NCI-H1092 (cell line): ENCODE measurements at places on chromosomes 6 and 20.

DNA sequence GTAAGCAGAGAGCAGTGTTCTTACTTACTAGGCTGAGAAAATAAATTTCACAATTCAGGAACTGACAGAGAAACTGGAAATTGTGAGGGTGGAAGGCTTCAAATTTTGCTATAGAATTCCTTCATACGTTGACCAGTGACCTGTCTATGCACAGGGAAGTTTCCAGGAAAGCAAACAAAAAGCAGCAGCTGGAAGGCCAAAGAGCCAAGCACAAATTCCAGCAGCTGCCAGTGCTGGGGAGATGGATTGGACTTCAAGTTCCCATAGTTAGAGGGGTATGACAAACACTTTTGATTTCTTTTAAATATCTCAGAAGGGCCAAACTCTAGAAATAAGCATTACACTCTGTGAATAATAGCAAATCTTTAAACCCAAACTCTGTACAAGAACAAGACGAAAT, 299.1 kb upstream of the KCNQ5 start:
- no peak for DNase-seq

DNA sequence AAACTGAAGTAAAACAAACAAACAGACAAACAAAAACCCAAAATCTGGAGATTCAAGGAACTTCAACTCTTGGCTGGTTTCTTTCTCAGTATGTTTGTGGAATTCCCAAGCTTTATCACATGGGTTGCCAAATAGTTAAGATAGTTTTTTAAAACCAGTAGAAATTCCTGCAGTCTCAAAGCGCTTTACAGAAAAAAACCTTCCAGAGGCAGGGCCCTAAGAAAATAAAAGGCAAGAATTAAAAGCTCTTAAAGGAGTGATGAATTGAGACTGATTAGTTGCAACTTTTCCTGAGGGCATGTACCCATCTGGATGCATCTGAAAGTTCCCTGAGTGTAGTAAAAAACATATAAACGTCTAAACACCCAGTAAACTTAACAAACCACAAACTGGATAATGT, 25.9 kb upstream of the PTCHD4 start:
- DNase-seq: no peak

- no peak for DNase-seq
Measured at GRCh38 chr20:35730583-35731468, 11.2 kb downstream of the RBM39 start.

- DNase-seq: no peak
Measured at GRCh38 chr6:84249724-84250123, 22.3 kb upstream of the CEP162 start.

- no peak for DNase-seq
Measured at GRCh38 chr6:6724539-6725467, 136.3 kb downstream of the LY86 start.

DNA sequence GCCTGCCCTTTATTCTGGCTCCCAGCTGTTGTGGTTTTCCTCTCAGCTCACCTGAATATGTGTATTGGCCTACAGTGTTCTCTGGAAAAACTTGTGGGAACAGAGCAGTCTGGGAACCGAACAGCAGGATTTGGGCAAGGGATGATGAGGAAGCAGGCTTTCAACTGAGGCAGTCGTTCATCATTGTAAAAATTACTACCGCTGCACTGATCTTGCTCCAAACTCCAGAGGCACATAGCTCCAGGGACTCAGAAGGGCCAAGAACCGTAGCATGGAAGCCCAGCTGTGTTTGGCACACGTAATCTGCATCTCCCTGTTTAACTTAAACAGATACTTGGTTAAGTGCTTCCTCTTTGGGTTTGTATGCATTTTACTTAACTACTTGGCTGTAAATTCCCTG, 48.3 kb upstream of the EEF1A1 start:
- DNase-seq: no peak

GRCh38 chr6:148548065-148548748, 198.6 kb upstream of the UST start:
- DNase-seq: no peak

DNA sequence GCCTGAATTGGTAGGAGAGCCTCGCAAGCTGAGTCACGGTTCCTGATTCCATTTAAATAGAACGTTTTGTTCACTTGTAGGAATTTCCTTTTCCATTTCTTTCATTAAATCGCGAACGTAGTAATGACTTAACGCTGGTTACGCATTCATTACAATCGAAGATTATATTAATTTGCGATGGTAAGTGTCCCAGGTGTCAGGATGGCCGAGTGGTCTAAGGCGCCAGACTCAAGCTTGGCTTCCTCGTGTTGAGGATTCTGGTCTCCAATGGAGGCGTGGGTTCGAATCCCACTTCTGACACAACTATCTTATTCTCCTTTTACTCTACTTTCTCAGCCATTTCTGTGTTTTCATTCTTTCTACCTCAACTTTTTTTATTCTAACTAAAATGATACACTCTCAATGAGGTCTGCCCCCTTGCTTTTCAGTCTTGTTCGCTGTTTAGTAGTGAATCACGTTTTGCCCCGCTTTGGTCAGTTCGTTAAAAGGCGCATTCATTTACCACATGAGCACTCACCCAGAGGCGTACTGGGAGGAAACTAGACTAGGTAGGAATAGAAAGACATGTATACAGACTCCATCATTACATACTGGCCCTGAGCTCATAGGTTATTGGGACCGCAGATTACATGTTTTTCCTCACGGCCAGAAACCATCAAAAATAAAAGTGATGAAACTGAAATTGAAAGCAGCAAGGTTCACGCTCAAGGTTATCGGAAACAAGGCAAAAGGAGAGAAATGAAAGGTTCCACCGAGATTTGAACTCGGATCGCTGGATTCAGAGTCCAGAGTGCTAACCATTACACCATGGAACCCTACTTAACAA, 17.3 kb upstream of the TRIM27 start:
- DNase-seq: peak; percentile 44

- no peak for DNase-seq
Measured at GRCh38 chr6:135086414-135086764, 31.8 kb upstream of the HBS1L start.

DNA sequence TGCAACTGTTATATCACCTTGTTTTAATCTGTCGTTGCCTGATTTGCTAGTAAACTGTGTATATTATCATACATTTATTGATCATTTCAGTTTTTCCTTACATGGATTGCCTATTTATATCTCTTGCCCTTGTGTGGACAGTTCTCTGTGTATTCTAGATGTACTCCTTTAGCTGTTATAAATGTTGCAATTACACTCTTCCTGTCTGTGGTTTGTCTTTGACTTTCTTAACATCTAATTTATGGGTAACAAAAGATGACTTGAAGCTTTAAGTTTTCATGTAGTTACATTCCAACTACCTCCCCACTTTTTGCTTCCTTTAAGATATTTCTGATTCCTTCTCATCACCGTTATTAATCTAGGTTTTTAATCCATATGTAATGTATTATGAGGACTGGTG, 22.6 kb downstream of the PLCB1 start:
- DNase-seq: no peak

DNA sequence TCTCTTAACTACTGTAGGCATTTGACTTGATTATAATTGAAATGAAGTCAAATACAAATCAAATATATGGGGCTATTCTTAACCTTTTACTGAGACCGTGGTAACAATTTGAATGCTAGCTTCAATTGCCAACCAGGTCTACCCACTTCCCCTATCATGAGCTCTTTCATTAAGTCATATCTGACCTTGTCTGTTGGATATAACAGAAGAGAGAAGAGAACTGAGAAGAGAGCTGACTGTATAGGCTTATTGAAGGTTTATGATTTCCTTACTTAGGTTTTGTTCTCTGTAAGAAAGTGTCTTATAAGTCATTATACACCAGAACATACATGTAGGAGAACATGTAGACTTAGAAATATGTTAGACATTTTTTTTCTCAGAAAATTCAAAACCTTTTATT, 549.4 kb downstream of the COL12A1 start:
- DNase-seq: no peak

DNA sequence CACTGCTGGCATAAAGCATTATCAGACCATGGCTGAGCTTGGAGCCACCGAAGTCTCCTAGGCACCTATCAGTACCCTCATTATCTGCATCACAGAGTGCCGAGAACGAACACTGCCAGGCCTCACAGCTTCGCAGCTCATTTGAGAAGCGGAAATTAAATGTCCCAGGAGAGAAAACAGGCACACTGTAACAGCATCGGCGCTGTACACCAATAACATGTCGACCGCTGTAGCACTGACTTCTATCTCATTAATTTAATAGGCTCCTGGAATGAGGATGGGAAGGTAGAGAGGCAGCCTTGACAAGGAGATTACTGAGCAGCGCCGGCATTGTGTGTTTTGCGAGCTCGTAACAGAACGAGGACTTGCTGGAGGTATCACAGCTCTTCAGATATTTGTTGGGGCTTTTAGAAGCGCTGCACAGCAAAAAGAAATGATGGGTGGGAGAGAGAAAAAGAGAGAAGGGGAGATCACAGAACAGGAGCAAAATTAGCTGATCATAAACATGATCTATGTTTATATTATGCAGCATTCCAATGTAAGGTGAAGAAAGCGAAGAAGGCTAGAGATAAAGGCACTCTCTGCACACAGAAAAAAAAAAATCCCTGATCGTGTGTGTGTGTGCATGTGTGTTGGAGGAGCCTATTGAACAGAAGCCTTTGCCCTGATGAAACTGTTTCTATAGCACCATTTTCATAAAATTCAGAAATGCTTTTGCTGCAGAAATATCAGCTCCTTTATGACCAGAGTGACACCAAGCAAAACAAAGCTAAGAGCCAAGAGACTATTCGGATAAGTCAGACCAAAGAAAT, 29.2 kb downstream of the ID4 start:
- DNase-seq: peak; percentile 58

GRCh38 chr6:7137335-7138045, 29.7 kb downstream of the RREB1 start:
- DNase-seq: peak; percentile 23

- no peak for DNase-seq
Measured at GRCh38 chr6:32554116-32554965, 24.3 kb upstream of the HLA-DRB5 start.

- no peak for DNase-seq
Measured at GRCh38 chr20:31839782-31840487, 5.5 kb downstream of the FOXS1 start.

GRCh38 chr20:49216991-49217578, 2.1 kb upstream of the DDX27 start:
- DNase-seq: peak; percentile 83

DNA sequence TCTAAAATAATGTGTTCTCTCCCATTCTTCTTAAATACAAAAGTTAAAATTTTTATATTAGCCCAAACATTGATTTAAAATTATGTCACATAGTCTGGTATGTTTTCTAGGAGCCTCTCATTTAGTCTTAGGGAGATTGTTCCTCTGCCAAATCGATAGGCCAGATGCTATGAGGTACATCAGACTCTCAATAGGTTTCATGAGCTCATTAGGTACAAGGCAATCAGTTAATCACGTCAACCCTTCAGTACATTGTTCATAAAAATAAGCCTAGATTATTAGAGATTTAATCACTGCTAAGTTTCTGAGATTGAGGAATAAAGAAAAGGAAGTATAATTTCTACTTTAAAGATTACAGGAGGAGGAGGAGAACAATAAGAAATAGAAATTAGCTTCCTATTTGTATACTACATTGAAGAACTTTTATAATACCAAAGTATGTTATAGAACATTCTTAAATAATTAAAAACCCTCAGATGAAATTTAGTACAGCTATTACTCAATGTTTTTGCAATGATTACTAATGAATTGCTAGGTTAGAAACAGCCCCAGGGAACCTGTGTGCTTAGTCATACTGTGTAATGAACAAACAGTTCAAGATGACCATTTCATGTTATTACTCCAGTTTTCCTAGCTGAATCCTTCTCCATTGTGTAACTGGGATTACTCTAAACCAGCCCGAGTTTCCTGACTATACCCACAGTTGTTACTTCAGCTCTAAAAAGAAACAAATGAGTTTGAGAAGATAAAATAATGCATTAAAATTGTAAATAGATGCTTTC, 117.0 kb downstream of the BMP5 start:
- no peak for DNase-seq

DNA sequence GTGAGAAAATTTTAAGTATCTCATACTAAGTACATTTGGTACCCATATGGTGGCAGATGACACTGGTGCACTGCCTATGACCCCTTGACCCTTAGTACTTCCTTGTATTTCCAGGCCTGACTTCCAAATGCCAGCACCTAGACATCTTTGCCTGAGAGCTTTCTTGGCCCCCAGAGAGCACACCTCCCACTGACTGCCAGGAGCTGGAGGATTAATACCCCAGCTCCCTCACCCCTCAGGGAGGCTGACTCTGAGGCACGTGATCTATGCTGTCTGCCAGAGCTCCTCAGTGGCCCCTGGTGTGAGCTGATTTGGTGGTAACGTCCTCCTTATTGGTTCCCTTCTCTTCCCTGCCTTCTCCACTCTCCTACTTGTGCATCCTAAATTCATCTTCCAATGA, 38.0 kb downstream of the BFSP1 start:
- DNase-seq: no peak

DNA sequence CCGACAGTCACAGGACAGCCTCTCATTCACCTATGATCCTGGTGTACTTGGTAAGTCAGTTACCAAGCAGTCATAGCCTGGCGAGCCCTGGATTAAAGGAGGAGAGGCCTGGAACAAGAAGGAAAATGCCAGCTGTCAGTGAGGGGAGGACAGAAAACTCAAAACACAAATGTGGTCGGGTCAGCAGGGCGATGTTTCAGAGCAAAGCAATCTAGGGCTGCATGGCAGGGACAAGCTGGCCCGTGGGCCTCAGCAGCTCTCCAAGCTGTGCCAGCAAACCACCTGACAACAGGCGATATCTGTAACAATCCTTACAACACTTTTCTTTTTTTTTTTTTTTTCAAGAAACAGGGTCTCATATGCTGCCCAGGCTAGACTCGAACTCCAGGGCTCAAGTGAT, 40.3 kb downstream of the MGME1 start:
- DNase-seq: no peak
